ENCODE measurements at places on chromosomes 2 and 18. TPM values are rescaled to one million over a fixed set of nuclear protein-coding genes. Genes with fewer than 3 reads are reported as not detected.

DNA sequence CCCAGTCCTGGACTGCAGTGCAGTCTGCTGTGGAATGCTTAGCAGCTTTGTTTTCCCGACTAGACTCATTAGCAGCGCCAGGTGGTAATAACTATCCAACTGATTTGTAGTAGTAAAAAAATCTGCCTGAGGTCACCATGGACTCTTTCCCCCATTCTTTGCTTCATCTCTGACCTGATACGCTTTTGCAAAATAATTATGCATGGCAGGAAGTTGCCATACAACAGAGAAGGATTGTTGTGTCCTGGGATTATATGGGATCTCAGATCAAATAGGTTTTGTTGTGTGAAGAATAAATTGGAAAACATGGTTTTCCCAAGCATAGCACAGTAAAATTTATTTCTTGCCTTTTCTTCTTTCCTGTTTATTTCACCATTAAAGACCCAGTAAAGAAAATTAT lies 72.4 kb upstream of the ATP5MC3 start:
- no peak for DNase-seq

- DNase-seq, result no peak
Measured at GRCh38 chr2:14713248-14713647, 80.7 kb downstream of the LRATD1 start.

- no peak for DNase-seq
Measured at GRCh38 chr2:33877348-33878016, 278.4 kb upstream of the FAM98A start.

GRCh38 chr2:224775647-224776046 lies 59.5 kb upstream of the CCDC195 start:
- DNase-seq, result no peak

DNA sequence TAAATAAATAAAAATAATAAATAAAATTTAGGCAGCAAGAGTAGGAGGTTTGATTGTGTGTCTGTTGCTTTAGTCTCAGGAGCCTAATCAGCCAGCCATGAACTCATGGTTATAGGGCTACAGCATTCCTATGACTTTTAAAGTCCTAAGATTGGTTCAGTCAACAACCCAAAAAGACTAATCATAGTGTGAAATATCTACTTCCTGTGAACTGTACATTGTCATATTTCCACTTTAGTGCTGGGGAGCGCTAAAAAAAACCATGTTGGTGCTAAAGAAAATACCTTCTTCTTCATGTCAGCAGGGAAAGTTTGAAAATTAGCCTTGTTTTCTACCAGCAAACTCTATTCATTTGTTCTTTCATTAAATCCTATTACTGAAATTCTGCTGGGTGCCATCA lies 521.6 kb downstream of the RNF144A start:
- DNase-seq, result no peak

DNA sequence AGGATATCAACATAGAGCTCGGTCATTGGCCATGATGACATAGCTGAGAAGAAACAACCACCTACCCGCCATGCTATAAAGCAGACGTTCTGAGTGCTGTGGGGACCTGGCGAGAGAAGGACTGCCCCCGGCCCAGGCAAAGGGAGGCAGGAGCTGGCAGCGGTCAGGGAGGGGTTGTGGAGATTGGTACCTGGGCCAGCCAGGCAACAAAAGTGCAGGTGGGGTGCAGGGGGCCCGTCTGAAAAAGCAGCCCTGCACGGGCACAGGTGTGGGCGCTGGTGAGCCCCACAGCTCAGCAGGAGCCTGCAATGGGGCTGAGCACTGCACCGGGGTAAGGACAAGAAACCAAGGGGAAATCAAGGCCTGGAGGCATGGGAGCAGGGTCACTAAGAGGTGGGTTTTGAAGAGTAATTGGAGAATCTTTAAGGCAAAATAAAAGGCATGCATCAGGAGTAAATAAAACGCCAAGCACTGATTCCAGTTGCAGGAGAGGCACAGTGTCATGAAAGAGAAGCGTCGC lies 464.0 kb downstream of the EIPR1 start:
- DNase-seq, result no peak

DNA sequence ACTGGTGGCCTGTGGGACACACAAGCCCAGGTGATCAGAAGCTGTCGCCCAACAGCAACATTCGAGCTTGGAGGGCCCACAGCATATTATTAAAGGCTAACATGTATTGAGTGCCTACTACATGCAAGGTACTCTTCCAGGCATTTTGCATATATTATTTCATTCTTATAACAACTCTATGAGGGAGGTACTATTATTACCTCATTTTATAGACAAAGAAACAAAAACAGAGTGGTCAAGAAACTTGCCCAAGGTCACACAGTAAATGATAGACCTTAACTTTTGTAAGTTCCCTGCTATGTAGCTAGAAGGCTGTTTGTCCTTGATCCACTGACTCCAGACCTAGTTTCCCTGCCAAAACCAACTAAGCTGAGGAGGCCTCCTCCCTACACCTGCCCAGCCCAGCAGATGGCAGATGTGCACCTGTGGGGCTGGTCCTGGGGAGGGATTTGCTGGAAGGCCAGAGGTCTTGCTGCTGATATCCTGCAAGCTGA lies 35.7 kb downstream of the KANSL3 start:
- DNase-seq, result peak; percentile 31

GRCh38 chr2:152037743-152038435 lies 61.0 kb downstream of the CACNB4 start:
- no peak for DNase-seq

DNA sequence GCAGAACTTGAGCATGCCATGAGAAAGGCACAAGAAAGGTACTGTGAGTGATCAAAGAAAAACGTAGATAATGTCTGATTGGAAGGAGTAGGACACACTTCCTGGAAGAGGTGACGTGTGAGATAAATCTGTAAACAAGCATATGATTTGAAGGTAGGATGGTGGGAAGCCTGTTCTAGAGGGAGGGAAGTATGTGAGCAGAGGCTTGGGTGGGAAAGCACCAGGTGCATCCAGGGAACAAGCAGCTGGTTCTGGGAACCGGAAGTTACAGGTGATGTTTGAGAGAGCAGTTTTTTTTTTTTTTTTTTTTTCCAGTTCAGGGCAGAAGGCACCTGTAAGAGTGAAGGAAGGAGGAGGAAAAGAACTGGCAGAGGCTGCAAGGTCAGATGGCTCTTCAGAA lies 116.6 kb upstream of the EFEMP1 start:
- DNase-seq, result no peak

- DNase-seq, result no peak
Measured at GRCh38 chr2:212367431-212367830, 171.2 kb downstream of the ERBB4 start.

GRCh38 chr2:151959238-151959637 lies 131.0 kb upstream of the ARL5A start:
- no peak for DNase-seq

DNA sequence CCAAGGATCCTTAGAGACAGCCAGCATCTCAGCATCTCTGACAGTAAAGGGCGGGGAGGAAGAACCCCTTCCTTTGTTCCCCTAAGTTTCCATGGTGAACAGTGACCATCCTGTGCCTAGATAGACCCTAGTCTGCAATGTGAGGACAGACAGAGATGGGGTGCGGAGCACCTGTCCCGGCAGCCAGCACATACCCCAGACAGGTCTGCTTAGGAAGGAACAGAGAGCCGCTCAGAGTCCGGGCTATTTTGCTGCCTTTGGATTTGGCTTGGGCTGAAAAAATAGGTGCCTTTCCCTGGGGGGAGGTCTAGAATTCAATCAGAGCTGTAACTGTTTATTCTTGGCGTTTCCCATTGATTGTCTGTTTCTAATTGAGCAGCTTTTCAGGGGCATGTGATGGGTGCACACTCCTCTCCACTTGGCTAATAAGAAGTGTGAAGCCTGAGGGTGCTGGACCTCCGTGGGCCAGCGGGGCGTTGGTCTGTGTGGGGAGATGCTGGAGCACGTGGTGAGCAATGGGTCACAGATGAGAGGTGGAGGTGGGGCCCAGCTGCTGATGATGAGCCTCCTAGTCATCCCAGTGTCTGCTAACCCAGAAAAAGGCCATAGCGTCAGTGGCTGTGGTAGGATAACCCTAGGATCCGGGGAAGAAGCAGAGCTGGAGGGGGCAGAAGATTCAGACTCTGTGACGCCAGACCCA lies 236.8 kb downstream of the SEPTIN10 start:
- no peak for DNase-seq

DNA sequence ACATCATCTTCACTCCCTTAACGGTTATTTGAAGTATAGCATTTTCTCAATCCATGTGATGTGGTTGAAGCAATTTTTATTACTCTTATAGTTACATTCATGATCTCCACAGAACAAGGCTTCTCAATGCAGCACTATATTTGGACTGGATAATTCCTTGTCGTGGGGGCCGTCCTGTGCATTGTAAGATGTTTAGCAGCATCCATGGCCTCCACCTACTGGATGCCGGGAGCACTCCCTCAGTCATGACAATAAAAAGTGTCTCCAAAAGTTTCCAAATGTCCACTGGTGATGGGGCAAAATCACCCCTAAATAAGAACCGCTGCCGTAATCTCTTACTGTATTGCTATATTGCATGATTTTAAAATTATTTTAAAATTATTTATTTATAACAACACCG lies 110.6 kb upstream of the DDX18 start:
- DNase-seq, result no peak

- DNase-seq, result no peak
Measured at GRCh38 chr2:125696560-125696959, 959.4 kb upstream of the GYPC start.

DNA sequence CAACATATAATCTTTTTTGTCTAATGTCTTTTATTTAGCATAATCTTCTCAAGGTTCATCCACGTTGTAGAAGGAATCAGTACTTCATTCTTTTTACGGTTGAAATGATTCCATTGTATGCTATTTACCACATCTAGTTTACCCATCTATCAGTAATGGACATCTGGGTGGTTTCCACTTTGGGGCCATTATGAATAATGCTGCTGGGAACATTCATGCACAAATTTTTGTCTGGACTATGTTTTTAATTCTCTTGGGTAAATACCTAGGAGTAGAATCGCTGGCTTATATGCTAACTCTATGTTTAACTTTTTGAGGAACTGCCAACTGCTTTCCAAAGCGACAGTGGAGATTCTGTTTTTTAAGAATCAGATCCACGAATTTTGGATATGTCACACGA lies 7.4 kb upstream of the GCG start:
- DNase-seq, result no peak

GRCh38 chr18:50013363-50014138 lies 181.4 kb downstream of the MYO5B start:
- no peak for DNase-seq

DNA sequence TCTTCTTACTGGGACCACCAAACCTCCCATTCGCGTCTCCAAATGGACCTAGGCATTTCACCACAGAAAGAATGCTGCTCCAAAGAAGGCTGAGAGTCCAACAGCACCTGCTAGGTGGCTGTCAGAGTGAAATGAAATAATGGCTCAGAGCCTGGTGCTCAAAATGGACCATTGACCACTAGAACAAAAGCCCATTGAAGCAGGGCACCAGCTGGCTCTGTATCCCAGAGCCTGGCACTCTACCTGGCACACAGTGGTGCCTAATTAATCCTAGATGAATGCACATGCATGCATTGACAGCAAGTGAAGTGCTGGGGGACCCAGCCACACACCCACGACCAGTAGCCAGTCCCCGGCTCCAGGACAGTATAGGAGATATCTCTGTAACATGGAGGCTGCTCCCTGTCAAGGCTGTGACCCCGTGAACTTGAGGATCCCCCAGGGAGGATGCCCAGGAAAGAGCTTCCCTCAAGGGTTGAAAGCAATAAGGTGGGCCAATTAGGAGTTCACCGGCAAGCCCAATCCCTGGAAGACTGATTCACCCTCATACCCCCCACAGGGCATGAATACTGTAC lies 261.3 kb downstream of the TNS1 start:
- no peak for DNase-seq

DNA sequence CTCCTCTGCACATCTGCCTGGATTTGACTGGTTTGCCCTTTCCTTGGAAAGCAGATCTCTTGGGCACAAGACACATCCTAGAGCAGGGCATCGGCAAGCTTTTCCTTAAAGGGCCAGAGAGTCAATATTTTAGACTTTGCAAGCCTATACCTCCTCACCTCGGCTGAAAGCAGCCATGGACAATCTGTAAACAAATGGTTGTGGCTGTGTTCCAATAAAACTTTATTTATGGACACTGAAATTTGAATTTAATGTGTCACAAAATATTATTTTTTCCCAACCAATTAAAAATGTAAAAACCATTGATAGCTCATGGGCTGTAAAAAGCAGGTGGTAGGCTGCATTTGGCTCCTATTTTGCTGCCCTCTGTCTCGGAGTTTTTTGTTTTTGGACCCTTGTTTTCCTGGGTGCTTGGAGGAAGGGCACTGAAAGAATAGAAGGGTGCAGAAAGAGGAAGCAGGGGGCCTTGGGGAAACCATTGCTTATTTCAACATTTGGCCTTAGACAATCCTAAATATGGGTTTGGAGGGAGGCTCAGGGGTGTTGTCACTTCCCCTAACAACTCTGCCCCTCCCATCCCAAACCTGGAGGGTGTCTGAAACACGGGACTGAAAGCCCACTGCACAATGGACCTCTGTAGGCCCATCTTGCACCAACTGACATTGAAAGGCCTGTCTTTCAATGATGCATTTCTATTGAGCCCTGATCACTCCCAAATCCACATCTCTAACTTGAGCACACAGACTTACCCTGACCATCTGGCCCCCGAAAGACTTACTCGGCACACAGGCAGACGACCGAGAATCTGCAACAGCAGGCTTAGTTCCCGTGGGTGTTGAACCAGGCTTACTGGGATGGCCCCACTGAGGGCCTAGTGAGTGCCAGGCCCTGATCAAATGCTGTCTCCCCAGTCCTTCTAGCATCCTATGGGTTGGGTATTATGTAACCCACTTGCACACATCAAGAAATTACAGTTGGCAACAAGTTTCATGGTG lies 7.1 kb upstream of the ZFP36L2 start:
- no peak for DNase-seq

DNA sequence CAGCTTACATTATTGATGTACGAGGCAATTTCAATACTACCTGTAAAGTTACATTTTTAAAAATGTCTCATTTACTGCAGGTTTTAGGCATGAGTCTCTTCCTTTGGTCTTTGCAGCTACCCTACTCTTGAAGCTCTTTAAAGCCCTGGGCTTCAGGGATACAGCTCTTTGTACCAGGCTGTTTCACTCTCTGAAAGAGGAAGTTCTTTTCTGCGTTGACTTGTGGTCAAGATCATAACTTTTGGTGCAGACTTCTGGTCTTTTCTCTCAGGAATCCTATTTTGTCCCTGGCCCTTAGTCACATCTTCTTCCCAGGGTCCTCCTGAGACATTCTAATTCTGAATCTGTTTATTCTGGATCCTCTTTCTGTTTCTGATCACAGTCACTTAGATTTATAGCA lies 16.6 kb upstream of the HRH4 start:
- no peak for DNase-seq

DNA sequence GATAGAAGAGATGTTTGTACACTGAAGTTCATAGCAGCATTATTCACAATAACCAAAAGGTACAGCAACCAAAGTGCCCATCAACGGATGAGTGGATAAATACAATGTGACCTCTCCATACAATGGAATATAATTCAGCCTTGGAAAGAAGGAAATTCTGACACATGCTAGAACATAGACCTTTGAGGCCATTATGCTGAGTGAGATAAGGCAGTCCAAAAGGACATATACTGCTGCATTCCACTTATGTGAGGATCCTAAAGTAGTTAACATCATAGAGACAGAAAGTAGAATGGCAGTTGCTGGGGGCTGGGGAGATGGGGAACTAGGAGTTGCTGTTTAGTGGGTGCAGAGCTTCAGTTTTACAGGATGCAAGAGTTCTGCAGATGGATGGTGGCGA lies 38.2 kb upstream of the GLI2 start:
- no peak for DNase-seq

The RANBP2 gene
- 67.9 TPM for total RNA-seq

The SIX3 gene
- not detected for total RNA-seq

The SPR gene
- 71.1 TPM for total RNA-seq

The ESPNL gene
- 0.61 TPM for total RNA-seq

The TRIP12 gene
- total RNA-seq, result 252 TPM

The PDE1A gene
- total RNA-seq, result 0.26 TPM

The VWA3B gene
- not detected for total RNA-seq

The B4GALT6 gene
- 22.0 TPM for total RNA-seq

The CHRNA1 gene
- total RNA-seq, result not detected

Measured in Calu3 (cell line).